CD4-positive, alpha-beta T cell treated with Interleukin-6 for 4 hours (primary cell): ENCODE measurements at places on chromosomes 7 and 10.

GRCh38 chr10:129055986-129056385, 411.1 kb upstream of the MGMT start:
- DNase-seq, result no peak

DNA sequence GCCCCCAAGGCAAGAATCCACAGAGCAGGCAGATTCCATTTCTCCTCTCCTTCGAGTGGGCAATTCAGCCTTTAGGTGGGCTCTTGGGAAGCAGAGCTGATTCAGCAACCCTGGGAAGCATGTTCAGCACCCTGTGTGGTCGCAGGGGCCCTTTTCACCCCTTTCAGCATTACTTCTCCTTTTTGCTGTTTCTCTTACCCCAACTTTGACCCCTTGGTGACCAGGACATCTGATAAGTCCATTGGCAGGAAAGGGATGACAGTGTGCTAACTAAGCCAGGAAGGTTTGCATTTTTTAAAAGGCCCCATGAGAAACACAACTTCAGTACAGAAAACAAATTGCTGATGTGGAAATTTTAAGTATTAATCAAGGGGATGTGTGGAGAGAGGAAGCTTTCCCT, 283.7 kb upstream of the NRP1 start:
- no peak for DNase-seq

DNA sequence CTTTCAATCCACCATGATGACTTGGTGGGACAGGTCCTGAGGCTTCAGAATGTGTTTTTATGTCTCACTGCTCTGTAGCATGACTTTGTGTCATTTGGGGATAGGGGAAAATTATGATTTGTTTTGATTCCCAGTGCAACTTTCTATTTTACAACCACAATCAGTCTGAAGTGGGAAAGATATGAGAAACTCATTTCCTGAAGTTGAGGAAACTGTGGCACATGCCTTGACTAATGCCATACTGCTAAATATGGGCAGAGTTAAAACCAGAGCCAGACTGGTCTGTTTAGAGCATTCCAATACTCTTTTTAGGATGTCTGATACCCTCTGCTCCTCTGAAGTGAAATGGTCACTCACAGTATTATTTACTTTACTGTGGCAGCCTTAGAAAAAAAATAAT, 307.7 kb downstream of the ADRA2A start:
- no peak for DNase-seq

- DNase-seq, result no peak
Measured at GRCh38 chr10:70125918-70126552, 6.6 kb downstream of the AIFM2 start.

DNA sequence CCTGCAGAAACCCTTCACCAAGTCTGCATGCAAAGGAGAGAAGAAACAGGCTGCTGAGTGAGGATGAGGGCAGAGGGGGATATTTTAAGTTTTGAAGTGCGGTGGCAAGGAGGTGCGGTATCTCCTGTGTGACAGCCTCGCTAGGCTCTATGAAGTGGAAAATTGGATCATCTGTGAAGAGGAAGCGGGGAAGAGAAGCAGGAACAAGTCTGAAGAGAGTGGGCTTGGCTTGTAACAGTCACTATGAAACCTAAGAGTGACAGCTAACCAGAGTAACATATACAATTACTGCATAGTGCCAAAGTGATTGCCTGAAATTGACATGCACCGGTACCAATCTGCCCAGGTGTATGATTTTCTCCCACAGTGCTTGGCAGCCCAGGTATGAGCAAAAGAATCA, 287.5 kb upstream of the KLF14 start:
- no peak for DNase-seq

DNA sequence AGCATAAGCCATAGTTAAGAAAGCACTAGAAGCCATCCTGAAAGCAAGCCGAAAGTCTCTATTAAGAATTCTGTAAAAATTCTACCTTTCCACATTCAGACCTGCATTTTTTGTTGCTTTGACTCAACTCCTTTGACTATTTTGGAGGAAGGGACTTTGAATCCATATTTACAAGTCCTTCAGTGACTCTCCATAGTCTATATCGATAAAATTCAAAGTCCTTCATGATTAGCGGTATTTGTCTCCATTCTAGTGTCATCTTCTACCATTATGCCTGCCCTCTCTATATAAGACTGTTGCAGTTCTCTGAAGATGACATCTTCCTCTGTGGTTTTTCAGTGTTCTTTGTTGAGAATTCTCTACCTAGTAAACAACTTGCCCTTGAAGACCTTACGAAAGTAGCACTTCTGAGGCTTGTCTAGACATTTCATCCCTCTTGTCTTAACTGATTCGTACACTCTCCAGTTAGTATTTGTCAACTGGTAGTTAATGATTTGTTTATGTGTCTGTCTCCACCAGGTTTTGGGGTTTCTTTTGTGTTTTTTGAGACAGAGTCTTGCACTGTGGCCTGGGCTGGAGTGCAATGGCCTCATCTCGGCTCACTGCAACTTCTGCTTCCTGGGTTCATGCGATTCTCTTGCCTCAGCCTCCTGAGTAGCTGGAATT, 1.7 kb downstream of the CCSER2 start:
- DNase-seq, result peak; percentile 18
